ENCODE measurements at places on chromosomes 12 and 14.

- DNase-seq, result no peak
These were observed 117.4 kb downstream of the DAD1 start for GRCh38 chr14:22471545-22472121.

DNA sequence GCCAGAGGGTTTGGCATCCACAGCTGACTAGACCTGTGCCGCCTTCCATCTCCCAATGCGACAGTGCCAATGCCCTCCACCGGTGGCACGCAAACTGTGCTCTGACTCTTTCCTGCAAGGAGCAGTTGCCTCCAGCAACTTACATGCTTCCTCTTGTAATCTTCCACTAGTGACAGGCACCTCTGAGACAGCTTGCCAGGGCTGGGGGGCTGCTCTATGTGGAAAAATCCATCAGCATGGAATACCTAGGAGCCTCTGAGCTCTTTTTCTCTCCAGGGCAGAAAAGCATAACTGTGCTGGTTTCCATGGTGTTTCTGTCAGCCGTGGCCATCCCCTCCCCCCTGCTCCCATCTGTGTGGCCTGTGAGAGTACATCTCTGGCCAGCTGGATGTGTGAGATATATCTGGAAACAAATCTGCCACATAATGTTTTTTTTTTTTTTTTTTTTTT, 110.6 kb downstream of the MYRFL start:
- no peak for DNase-seq

- no peak for DNase-seq
These were observed 5.2 kb downstream of the DCN start for GRCh38 chr12:91177381-91177780.

GRCh38 chr14:104367866-104368750, 211.5 kb upstream of the C14orf180 start:
- DNase-seq, result no peak

DNA sequence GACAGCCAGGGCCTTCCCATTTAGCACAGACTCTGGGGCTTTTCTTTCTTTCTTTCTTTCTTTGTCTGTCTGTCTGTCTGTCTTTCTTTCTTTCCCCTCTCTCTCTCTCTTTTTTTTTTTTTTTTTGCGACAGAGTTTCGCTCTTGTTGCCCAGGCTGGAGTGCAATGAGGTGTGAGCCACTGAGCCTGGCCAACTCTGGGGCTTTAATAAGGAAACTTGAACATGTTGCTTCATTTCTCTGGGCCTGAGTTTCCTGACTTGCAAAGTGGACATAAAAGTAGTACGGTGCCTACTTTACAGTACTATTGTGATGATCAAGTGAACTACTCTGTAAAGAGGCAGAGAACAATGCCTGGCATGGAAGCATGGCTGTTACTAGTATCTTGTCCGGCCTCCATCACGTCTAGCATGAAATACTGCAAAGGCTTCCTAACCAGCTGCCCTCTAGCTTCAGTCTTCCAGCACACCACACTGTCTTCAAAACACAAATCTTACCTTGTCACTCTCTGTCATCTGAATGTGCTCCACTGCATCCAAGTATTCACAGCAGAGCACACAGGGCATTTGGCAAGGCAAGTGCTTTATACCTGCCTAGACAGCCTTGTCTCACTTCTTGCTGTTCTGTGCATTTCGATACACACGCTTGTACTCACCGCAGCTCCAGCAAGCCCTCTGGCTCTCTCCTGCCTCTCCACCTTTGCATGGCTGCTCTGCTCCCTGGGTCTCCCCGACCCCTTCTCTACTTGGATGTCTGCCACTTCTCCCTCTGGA, 96.7 kb downstream of the IRF2BPL start:
- DNase-seq, result no peak

DNA sequence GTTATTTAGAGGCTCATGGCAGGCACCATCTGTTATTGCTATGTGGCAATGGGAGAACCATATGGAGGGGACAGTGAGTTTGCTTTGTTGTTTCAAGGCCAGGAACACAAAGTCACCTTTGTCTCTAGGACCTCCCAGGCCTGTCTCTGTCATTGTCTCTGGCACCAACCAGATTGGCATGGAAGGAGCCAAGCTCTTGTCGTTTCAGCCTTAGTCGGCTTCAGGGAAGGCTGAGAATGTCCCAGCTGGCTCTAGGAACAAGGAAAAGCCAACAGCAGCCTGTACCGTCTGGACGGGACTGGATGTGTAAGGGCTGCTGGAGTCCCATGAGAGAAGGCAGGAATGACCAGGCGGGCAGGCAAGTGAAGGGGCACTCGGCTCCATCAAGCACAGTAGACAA, 29.2 kb downstream of the RPH3A start:
- DNase-seq, result no peak

GRCh38 chr14:92492258-92492657, 21.3 kb upstream of the RIN3 start:
- no peak for DNase-seq

- no peak for DNase-seq
These were observed 531.0 kb downstream of the CCER1 start for GRCh38 chr12:90423965-90424364.

DNA sequence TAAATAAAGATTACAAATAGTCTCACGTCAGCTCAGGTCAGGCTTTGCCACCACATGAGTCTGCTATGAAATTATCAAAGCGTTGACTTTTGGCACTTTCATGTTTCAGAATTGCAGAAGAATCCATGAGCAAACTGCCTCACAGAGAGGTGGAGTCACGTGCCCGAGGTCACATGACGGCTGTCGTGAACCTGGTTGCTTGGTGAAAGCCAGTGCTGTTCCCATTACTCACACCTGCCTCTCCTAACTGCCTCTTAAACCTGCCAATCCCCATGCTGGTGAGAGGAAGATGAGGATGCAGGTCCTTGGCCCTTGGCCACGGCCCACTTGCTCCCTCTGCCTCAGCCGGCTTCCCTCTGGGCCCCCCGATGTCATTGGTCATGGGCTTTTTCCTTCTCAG, 272.7 kb downstream of the BCL11B start:
- no peak for DNase-seq

DNA sequence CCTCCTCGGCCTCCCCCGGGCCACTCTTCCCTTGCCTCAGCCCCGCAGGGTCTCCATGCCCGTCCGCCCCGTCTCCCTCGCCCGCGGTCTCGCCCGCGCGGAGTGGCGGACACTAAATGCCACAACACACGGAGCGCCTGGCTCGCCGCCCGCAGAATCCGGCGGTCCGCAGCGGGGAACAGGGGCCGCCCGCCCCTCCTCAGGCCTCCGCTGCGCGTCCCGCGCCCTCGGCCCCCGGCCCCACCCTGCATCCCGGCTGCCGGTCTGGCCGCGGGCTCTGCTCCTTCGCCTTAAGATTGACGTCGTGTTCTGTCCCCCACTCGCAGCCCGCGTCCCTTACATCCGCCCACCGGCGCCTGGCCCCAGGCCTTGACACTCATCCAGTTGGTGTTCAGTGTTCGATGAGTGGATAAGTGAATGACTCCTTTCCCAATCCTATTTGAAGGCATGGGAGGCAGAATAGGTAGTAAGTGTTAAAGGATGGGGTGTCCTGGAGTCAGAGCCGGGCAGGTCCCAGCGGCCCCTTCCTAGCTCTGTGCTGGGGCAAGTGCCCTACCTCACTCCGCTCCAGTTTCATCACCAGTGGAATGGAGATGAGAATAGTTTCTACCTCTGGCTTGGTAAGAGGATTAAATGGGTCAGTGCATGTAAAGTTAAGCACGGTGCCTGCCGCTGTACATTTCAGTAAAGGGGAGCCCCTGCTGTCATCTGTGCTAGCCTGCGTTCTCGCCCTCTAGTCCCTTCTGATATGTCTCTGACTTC, 622 bp downstream of the TECPR2 start:
- peak; percentile 7 for DNase-seq

- DNase-seq, result no peak
These were observed 19.8 kb upstream of the ZNF740 start for GRCh38 chr12:53160673-53161072.
